Spinal cord (tissue), 10 donors: ENCODE measurements at places on chromosomes 5 and 9.

- no peaks in the 10 kb centered on the region for H3K36me3 ChIP-seq
- H3K27ac ChIP-seq: no peak overlapping the region
- no peaks in the 10 kb centered on the region for H3K27me3 ChIP-seq
- no peak overlapping the region for H3K4me3 ChIP-seq
- H3K4me1 ChIP-seq: no peaks in the 10 kb centered on the region
Measured at GRCh38 chr9:86767373-86767772, 179.9 kb downstream of the GAS1 start.

DNA sequence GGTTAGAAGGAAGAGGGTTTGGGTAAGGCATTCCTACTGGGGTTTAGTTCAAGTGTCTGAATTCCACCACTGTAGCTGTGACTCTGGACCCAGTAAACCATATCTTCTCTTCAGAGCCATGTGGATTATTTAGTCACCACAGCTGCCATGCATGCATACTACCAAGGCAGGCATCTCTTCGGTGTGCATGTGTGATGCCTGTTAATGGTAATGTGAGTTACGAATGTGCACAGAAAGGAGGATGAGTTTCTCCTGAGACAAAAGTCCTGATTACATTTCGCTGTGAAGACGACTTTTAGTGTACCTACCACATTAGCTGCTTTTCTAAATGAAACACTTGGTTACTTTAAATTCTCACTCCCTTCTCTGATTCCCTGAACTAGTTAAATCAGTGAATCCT lies 9.3 kb downstream of the PBX3 start:
- H3K27me3 ChIP-seq: no peaks in the 10 kb centered on the region
- no peak for DNase-seq
- peaks cover 11% of the 10 kb centered on the region for H3K4me1 ChIP-seq
- H3K4me3 ChIP-seq: no peak overlapping the region
- no peaks in the 10 kb centered on the region for H3K36me3 ChIP-seq

DNA sequence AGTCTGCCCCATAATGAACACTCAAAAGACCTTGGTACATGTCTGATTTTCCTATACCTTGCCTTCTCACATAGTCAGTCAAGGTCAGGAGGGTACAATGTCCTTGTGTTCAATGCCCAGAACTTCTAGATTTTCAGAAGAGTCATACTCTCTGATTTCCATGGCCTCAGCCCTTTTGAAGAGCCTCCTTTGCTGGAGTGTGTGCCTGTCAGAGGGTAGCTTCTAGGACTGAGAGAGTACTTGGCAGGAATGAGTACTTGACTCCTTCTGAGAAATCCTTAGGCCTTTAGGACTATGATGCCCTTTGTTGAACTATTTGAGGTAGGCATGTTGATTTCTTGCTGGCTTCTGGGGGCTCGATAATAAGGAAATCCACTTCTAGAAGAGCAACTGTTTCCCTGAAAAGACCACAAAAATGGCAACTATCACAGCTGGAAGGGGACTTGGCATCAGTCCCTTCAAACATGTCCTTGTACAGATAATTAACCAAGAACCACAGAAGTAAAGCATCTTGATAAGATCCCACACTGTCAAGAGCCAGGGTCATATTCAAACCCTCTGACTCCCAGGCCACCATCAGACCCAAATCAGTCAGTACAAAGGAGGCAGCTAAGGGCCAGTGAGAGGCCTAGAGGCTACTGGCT lies 10.6 kb upstream of the MEGF9 start:
- H3K4me1 ChIP-seq: no peaks in the 10 kb centered on the region
- no peaks in the 10 kb centered on the region for H3K27me3 ChIP-seq
- no peak overlapping the region for H3K27ac ChIP-seq
- no peak overlapping the region for H3K4me3 ChIP-seq
- H3K36me3 ChIP-seq: no peaks in the 10 kb centered on the region

DNA sequence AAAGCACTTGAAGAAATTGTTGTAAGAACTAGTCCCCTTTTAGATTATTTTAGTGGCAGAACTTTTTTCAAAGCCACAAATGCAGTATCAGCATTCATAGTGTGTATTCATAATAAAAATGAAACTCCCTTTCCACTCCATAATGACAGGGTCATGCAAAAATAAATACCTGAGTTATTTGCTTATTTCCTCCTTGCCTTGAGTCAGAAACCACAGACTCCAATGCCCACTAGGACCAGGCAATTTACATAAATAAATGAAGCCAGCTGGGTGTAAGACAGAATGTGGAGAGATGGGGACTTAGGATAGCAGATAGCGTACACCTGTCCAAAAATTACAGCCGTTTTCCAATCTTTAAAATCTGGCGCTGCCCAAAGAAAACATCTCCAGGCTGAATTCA lies 417.8 kb downstream of the TMEM161B start:
- H3K27me3 ChIP-seq: no peaks in the 10 kb centered on the region
- H3K27ac ChIP-seq: no peak overlapping the region
- H3K4me1 ChIP-seq: no peaks in the 10 kb centered on the region
- DNase-seq: no peak

DNA sequence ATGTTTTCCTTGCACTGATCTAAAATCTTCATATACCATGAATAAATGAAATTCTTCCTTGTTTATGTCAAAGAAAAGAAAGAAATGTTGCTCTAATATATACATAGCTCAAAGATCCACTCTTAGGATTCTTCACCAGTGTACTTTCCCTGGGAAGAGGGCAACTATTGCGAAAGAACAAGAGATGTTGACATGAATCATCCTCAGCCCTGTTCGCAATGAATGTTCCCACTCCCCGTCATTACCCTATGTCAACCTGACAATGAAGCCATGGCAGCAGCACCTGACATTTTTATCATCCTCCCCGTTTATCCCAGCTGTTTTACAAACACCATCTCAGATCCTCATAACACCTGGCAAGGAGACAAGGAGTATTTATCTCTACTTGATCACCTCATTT lies 409.1 kb upstream of the GRIA1 start:
- H3K4me3 ChIP-seq: no peak overlapping the region
- no peaks in the 10 kb centered on the region for H3K36me3 ChIP-seq
- H3K27ac ChIP-seq: no peak overlapping the region
- no peak for DNase-seq
- H3K4me1 ChIP-seq: no peaks in the 10 kb centered on the region

DNA sequence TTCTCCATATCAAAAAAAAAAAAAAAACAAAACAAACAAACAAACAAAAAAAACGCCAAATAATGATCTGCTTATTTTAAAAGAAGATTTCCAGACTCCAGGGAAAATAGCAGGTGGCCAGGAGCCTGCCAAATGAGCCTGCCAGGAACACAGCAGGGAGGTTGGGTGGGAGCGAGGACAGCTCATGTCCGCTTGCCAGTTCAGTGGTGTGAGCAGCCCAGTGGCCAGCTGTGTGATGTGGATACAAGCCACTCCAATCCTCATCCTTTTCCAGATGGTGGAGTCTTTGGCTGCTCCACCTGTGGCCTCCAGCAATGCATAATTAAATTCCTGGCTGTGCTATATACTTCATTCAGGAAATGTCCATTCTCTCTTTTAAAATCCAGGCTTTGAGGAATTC lies 1025.1 kb upstream of the C9orf72 start:
- no peaks in the 10 kb centered on the region for H3K27me3 ChIP-seq
- no peak overlapping the region for H3K4me3 ChIP-seq
- DNase-seq: no peak
- H3K27ac ChIP-seq: no peak overlapping the region
- H3K36me3 ChIP-seq: no peaks in the 10 kb centered on the region

GRCh38 chr9:93612796-93613154 lies 36.4 kb downstream of the PHF2 start:
- peaks cover 8% of the 10 kb centered on the region for H3K36me3 ChIP-seq
- peaks cover 9% of the 10 kb centered on the region for H3K4me1 ChIP-seq
- no peak overlapping the region for H3K27ac ChIP-seq
- no peak for DNase-seq
- no peak overlapping the region for H3K4me3 ChIP-seq

DNA sequence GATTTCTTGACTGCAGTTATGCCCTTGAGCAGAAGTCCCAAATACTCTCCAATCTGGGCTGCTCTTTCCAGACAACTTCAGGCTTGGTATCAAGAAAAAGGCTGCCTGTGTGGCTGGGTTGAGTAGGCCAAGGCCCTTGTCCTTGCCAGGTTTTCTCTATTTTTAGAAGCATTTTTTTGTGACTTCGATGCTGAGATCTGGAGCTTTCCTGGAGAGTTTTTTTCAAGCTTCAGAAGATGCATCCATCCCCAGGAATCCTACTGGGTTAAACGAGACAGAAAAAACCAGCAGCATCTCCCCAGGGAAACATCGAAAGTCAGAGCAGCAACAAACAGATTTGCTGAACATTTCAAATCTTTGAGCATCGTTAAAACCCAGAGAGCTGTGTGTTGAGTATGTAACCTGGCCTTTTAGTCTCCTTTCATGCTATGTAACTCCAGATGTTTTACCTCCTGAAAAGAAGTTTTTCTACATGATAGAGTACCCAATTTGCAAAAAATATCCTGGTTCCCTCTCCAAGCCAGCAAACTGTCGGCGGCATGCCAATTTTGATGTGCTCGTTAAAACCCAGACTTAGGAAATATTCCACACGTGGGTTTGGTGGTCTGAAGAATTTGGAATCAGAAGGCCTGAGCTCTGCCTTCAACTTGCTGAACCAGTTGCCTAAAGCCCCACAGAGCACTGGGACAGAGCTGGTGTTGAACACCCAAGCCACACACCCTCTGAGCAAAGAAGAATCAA lies 98.1 kb upstream of the ALDH1B1 start:
- DNase-seq: peak; percentile 63
- no peak overlapping the region for H3K4me3 ChIP-seq
- peaks cover 3% of the 10 kb centered on the region for H3K4me1 ChIP-seq
- no peak overlapping the region for H3K27ac ChIP-seq
- no peaks in the 10 kb centered on the region for H3K36me3 ChIP-seq
- no peaks in the 10 kb centered on the region for H3K27me3 ChIP-seq

DNA sequence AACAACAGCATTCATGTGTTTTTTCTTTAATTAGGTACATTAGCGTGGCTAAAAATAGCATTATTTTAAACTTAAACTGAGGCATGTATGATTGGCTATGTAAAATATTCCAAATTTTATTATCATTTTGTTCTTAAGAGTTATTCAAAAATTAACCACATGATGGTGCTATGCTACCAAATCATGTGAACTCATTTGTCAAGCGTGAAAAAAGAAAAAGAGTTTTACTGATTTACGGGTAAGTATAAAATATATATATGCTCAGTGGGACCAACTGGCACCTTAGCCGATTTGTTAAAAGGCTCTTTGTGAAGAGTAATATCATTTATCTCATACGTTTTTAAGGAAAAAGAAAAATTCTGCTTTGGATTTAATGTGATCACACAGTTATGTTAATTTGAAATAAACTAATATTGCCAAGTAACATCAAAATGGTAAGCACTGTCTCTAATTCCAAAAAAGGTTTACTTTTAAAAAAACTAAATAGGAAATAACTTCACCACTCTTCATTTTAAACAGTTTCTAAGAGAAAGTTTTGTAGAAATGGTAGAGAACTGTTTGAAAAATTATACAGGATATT lies 1042.3 kb downstream of the CDH12 start:
- DNase-seq: no peak
- no peaks in the 10 kb centered on the region for H3K36me3 ChIP-seq
- H3K27ac ChIP-seq: no peak overlapping the region
- no peaks in the 10 kb centered on the region for H3K4me1 ChIP-seq
- H3K27me3 ChIP-seq: no peaks in the 10 kb centered on the region
- no peak overlapping the region for H3K4me3 ChIP-seq

GRCh38 chr9:38727497-38728001 lies 7.6 kb upstream of the FAM240B start:
- H3K27me3 ChIP-seq: no peaks in the 10 kb centered on the region
- no peak overlapping the region for H3K27ac ChIP-seq
- DNase-seq: no peak
- H3K4me1 ChIP-seq: no peaks in the 10 kb centered on the region

- DNase-seq: no peak
- no peaks in the 10 kb centered on the region for H3K27me3 ChIP-seq
- H3K4me3 ChIP-seq: no peak overlapping the region
- H3K36me3 ChIP-seq: no peaks in the 10 kb centered on the region
Measured at GRCh38 chr9:859251-859650, 17.8 kb downstream of the DMRT1 start.

DNA sequence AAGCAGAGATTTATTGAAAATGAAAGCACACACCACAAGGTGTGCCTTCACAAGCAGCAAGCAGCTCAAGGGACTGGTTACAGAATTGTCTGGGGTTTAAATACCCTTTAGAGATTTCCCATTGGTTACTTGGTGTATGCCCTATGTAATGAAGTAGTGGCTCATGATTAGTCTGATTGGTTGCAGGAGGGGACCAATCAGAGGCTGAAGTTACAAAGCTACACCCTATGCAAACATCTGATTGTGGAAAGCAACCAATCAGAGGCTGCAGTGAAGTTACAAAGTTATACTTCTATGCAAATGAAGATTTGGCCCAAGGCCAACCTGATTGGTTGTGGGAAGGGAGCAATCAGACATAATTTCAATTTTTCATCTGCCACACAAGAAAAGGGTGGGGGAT lies 119.9 kb downstream of the C9orf152 start:
- H3K4me1 ChIP-seq: no peaks in the 10 kb centered on the region
- H3K4me3 ChIP-seq: no peak overlapping the region
- DNase-seq: no peak
- no peak overlapping the region for H3K27ac ChIP-seq
- H3K27me3 ChIP-seq: no peaks in the 10 kb centered on the region

DNA sequence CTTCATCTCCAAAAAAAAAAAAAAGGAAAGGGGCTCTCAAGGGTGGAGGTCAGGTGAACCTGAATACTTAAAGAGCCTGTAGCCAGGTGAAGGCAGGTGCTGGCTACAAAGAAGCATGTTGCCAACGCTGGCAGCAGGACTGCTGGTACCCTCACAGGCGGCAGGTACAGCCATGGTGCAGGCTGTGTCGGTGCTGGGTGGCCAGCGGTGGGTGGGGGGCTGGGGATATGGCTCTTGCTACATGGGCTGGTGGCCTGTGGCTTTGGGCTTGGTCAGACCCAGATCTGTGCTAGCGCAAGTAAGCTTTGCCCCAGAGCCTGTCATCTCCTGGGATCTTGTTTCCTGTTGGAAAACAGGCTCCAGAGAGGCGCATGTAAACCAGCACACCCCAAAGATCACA lies 86.3 kb upstream of the PHYKPL start:
- DNase-seq: no peak
- no peak overlapping the region for H3K4me3 ChIP-seq
- no peaks in the 10 kb centered on the region for H3K27me3 ChIP-seq
- no peaks in the 10 kb centered on the region for H3K36me3 ChIP-seq
- no peak overlapping the region for H3K27ac ChIP-seq
- peaks cover 20% of the 10 kb centered on the region for H3K4me1 ChIP-seq

DNA sequence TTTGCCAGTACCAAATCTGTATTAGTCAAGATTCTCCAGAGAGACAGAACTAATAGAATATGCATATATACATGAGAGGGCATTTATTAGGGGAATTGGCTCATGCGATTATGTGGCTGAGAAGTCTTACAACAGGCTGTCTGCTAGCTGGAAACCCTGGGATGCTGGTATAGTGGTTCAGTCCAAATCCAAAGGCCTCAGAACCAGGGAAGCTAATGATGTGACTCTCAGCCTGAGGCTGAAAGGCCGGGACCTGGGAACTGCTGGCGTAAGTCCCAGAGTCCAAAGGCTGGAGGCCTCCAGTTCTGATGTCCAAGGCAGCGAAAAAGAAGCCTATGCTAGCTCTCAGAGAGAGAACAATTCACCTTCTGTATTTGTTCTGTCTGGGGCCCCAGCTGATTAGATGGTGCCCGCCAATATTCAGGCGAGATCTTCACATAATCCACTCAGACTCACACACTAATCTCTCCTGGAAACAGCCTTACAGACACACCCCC lies 84.1 kb downstream of the KIAA1958 start:
- DNase-seq: peak; percentile 55
- H3K4me1 ChIP-seq: peaks cover 9% of the 10 kb centered on the region
- no peaks in the 10 kb centered on the region for H3K27me3 ChIP-seq
- peaks cover 5% of the 10 kb centered on the region for H3K36me3 ChIP-seq
